ENCODE measurements at places on chromosomes 2 and 18.

GRCh38 chr2:205775097-205775877 lies 93.0 kb downstream of the NRP2 start:
- no peak for DNase-seq

GRCh38 chr2:83674050-83674449 lies 785.0 kb downstream of the SUCLG1 start:
- DNase-seq, result no peak

DNA sequence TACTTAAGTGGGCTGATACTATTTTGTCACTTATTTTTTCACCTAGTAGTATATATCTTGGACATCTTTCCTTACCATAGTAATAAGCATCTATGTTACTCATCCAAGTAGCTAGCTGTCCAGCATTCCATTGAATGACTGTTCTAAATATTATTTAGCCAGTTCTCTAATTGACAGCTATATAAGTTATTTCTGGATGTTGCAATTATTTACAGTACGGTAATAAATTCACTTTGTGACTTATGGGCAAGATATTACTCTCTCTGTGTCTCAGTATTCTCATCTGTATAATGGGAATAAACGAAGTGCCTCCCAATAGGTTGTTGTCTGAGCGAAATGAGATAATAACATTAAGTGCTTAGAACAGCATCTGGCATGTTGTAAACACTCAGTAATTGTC lies 46.6 kb upstream of the AGAP1 start:
- peak; percentile 21 for DNase-seq

- DNase-seq, result no peak
These were observed 7.8 kb downstream of the HS1BP3 start for GRCh38 chr2:20643060-20643459.

GRCh38 chr2:203751685-203752271 lies 45.3 kb downstream of the CD28 start:
- peak; percentile 18 for DNase-seq

GRCh38 chr2:51387235-51387634 lies 355.3 kb upstream of the NRXN1 start:
- peak; percentile 1 for DNase-seq

- no peak for DNase-seq
These were observed 55.1 kb upstream of the RIT2 start for GRCh38 chr18:43170586-43170985.

DNA sequence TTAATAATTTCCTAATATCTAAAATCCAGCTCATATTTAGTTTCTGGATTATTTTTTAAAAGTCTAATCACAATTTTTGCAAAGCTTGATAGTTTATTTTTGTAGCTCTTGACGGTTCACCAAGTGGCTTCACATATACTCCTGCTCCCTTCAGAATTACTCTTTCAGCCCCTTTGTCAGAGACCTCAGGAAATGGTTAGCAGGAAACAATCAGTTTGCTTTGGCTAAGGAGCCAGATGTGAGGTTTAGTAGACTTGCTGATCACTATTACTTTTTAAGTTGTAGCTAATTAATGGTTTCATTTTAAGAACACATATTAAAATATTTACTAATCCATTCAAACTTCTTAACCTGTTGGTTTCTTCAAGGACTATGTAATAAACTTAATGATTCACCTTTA lies 2.3 kb downstream of the RBBP8 start:
- DNase-seq, result peak; percentile 8

GRCh38 chr2:11995456-11995855 lies 249.0 kb downstream of the LPIN1 start:
- peak; percentile 68 for DNase-seq

DNA sequence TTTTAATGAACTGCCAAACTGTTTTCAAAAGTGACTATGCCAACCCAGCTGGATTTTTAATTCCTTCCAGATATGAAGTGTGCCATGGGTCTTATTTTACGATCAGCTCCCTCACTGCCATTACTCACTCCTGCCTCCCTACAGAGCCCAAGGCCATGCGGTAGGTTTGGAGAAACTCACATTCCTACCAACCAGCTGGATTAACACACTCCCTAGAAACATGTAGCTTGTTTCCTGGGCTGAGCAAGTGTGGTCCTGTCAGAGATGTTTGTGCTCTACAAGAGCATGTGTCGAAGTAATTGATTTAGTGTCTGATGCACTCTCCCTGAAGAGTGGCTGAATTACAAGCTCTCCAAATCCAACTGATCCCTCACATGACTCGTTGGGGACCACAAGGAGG lies 82.5 kb downstream of the SPP2 start:
- peak; percentile 70 for DNase-seq

DNA sequence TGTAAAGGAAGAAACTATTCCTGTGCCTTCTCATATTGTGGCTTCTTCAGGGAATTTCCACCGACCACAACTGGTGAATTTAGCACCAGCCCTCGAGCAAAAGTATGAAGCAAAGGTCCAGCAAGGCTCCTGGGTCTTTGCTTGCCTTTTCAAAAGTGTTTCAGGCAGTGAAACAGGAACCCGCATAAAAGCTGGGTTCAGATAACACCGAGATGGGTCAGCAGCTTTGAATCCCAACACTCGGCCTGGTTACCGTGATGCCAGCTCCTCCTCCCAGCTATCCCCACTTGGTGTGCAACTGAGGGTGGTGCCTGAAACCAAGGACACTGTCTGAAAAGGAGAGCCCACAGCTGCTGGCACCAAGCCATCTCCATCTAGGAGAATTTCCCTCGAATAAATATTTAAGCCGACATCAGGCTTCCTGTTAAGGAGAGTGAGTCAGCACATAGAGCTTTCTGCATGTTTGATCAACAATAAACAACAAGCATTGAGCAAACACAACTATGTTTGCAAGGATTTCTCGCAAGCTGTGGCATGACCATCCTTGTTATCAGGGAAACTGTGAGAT lies 69.5 kb downstream of the ANTXR1 start:
- DNase-seq, result peak; percentile 76

- DNase-seq, result no peak
These were observed 33.8 kb downstream of the PRKCE start for GRCh38 chr2:45685260-45685659.

DNA sequence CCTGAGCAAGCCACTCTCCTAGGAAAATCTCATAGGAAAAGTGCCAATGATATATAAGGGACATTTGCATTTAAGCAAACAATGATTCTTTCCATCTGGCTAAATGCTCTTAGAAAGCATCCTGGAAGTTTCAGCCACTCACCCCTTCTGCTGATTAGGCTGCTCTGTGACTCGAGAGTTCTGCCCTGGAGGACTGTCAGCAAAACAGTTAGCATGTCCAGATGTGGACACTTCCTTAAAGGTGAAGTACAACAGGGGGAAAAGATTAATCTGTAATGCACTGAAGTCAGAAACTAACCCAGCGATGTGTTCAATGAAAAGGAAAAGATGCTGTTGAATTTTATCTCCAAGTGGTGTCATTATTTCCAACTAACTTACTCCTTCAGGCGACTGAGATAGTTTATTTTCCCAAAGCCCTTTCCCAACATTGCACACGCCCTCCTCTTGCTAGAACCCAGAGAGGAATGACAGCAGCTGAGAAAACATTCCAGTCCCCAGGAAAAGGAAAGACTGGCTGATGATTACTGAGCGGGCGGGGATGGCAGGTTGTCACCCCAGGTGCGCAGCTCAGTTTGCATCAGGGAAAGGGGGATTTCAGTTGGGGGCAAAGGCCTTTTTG lies 214.0 kb downstream of the SS18 start:
- no peak for DNase-seq

DNA sequence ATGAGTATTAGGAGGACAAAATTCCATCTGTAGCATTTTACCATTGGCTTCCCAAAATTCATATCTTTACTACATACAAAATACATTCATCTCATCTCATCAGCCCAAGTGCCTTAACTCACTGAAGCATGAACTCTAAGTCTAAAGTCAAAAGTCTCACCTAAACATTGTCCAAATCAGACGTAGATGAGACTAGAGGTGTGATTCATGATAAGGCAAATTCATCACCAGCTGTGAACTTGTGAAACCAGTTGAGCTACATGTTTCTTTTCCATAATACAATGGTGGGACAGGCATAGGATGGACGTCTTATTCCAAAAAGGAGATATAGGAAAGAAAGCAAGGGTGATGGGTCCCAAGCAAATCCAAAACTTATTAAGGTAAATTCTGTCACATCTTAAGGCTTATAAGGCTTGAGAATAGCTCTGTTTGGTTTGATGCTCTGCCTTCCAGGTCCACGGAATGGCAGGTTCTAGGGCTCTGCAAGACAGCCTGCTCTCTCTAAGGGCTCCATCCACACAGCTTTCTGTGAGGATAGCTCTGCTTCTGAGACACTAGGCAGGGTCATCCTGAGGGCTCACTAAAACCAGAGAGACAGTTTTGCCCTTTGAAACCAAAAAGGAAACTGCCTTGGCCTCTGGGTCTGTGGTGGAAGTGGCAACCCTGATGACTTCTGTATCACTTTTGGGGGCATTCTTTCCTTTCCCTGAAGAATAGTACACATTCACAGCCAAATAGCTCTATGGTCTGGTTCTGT lies 9.6 kb downstream of the IFIH1 start:
- DNase-seq, result no peak

- DNase-seq, result no peak
These were observed 8.5 kb upstream of the CYRIA start for GRCh38 chr2:16674154-16674553.

GRCh38 chr18:2515908-2516625 lies 55.2 kb downstream of the METTL4 start:
- DNase-seq, result peak; percentile 96

- no peak for DNase-seq
These were observed 235.2 kb downstream of the TDRD15 start for GRCh38 chr2:21358976-21359375.

GRCh38 chr2:71243634-71244301 lies 16.9 kb upstream of the PAIP2B start:
- DNase-seq, result no peak

DNA sequence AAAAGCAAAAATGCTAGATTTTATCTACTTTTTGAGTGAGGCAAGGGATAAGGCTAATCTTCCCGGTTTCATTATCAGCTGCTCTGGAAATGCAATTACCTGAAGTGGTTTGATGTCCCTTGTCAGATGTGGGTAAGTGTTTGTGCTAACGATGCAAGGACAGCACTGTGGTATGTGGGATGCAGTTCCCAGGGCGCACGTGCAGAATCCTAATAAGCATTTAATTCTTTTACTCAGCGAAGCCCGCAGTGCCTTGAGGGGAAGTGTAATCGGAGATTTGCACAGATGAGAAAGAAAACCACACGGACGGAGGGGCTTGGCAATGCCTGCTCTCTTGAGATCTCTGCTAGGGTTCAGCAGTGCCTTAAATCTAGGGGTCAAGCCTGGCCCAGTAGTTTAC lies 108.5 kb upstream of the LYPD6 start:
- DNase-seq, result peak; percentile 13

DNA sequence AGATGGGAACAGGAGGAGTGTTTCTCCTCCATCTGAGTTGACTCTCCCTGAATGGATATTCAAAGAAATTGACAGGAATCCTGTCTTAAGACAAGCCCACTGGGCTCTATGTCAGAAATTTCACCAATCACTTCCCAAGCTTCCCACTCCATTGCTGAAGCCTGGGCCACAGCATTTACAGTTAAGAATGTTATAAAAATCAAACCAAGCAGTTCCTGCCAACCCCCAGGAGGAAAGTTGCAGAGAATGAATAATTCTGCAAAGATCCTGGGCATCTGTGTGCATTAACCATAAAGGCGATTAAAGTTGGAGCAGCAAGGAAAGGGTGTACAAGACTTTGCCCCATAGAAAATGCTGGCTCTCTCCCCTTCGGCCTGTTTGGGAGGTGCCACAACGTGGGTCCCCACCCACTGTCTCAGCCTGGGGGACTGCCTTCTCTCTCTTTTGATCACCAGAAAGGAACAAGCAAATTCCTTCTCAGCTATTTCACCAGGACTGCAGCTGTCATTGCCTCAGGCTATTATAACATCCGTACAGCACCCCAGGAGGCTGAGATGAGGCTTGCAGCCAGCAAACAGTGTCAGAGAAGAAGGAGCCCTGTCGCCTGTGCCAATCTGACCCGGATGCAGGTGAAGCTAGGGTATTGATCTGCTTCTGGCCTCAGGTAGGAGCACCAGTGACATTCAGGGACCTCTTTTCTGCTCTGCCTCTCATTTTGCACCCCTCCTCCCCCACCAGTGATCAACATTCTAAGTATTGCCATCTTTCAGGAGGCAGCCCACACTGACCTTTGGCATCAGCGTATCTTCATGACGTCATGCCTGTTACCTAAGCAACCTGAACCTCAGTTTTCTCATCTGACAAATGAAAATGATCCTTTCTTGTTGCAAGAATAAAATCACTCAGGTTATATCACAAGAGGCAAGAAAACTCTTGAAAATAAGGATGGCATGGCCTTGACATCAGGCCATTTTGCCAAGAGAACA lies 219.0 kb downstream of the SH3BP4 start:
- DNase-seq, result peak; percentile 94

DNA sequence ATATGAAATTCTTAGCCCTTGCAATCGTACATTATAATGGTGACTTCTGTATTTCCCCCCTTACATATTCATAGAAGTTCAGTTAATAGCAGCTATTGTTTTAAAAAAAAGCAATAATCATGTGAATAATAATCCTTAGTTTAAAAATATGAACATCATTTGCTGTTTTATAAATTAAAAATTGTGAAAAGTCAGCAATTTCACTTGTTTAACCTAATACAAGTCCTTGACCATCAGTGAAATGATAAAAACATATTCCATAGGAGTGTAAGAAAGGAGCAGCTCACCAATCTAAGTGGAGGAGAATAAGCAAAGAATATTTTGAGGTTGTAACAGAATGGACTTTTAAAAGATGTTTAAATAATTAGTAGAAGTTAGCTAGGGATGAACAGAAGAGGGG lies 650.2 kb downstream of the SUCLG1 start:
- DNase-seq, result no peak

- no peak for DNase-seq
These were observed 55.7 kb upstream of the KCNG2 start for GRCh38 chr18:79742076-79742475.

DNA sequence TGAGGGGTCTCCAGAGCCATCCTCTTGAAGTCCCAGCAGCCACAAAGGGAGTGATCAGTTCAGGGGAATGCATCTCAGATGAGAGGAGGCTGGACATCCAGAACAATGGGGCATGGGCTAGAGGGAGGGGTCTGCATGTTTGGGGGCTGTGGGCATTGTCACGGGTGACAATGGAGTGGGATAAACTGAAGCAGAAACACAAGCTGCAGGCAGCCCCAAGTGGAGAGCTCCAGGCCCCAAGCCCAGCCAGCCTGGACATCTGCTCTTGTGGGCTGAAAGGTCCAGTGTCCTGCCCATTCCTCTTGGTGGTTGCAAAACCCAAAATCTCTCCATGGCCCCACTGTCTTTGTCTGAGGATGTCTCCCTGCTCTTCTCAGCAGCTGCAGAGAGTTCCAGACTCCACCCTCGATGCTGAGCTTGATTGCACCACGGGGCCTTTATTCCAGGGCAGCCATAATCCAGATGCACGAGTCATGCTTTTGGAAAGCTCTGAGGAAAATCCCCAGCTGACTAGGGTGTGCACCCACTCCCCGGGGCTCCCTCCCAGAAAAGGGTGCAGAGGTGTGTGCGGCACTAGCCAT lies 149.4 kb downstream of the TNS1 start:
- peak; percentile 62 for DNase-seq
